Astrocyte (in vitro differentiated cells and primary cell): ENCODE measurements at places on chromosomes 4 and X. TPM values are rescaled to one million over a fixed set of nuclear protein-coding genes. Genes with fewer than 3 reads are reported as not detected.

- no peak for DNase-seq
Observed at GRCh38 chrX:53494436-53494835, 60.3 kb upstream of the HSD17B10 start.

SPANXC gene
- total RNA-seq = not detected in 2 replicates

GRCh38 chr4:866761-867390, 40.9 kb upstream of the CPLX1 start:
- peak; percentile 49 for DNase-seq

NAT8L gene
- total RNA-seq = 1.2 and 1.6 TPM in 2 replicates

DNA sequence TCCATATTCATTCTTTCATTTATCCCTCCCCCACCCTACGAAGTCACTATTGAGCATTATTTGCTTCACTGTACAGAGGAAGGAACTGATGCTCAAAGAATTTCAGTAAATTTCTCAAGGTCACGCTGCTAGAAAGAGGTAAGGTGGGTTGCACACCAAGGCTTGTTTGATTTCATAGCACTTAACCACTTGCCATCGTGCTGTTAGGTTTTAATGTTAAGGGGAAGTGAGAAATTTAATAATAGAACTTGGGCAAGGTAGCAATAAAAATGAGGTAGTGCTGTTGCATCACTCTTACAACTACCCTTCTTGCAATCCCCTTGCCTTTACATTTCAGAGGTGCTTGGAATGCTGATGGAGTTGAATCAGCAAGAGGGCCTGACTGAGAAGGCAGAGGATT, 343.1 kb downstream of the MID1IP1 start:
- no peak for DNase-seq

DNA sequence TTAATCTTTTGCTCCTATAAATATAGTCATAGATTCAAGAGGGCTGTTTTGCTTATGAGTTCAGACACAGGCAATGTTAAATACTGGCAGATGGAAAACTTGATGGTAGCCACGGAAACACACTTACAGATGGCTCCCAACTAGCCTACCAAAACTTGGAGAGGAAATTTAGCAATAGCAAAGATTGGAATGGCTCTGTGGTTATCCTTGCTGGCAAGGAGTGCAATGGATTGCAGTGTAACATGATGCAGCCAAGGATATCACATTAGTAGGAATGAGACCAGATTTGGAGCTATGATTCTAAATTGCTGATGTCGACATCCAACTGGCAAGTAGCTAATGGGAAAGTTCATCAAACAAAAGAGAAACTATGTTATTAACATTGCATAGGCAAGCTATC, 791.0 kb upstream of the DIAPH2 start:
- DNase-seq = peak; percentile 16

DNA sequence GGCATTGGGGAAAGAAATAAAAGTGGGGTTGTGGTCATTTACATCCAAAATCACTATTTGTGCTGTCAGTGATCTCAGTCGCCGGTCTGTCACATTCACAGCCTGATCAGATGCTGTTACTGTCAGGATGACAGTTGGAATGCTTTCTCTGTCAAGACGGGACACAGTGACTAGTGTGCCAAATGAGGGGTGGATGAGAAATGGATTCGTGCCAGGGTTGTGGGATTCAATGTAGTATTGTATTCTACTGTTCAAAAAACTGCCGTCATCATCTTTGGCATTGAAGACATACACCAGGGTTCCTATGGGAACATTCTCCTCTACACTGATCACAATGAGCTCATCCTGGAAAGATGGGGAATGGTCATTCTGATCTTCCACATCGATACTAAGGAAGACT, 171.1 kb downstream of the DCHS2 start:
- no peak for DNase-seq

GLRA2 gene
- not detected in 2 replicates for total RNA-seq

GRCh38 chrX:148984238-148984637, 483.8 kb downstream of the AFF2 start:
- DNase-seq = no peak

DNA sequence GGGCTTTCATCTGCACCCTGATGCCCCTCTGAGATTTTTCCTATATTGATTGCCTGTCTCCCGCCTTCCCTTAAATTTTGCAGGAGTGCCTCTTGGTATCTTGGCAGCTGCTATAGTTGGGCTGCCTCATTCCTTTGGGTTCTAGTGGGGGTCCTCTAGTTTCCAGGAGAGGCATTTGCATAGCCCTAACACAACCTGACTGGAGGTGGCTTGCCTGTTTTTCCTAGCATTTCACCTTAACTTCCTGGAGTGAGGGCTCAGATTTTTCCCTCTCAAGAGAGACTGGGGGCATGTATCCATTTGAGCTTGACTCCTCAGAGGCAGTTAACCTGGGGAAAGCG, 46.0 kb downstream of the UGT2A3 start:
- no peak for DNase-seq

MAGEE2 gene
- total RNA-seq = not detected in 2 replicates

GRCh38 chrX:103533511-103534216, 14.4 kb upstream of the RAB40A start:
- DNase-seq = peak; percentile 22
